ENCODE measurements at places on chromosomes 12 and 14.

- no peak overlapping the region for H3K4me3 ChIP-seq
- peak; percentile 44 for DNase-seq
- H3K4me1 ChIP-seq: no peaks in the 10 kb centered on the region
- no peaks in the 10 kb centered on the region for H3K27me3 ChIP-seq
- no peak overlapping the region for H3K27ac ChIP-seq
These were observed 75.3 kb upstream of the TMPO start for GRCh38 chr12:98439981-98440581.

DNA sequence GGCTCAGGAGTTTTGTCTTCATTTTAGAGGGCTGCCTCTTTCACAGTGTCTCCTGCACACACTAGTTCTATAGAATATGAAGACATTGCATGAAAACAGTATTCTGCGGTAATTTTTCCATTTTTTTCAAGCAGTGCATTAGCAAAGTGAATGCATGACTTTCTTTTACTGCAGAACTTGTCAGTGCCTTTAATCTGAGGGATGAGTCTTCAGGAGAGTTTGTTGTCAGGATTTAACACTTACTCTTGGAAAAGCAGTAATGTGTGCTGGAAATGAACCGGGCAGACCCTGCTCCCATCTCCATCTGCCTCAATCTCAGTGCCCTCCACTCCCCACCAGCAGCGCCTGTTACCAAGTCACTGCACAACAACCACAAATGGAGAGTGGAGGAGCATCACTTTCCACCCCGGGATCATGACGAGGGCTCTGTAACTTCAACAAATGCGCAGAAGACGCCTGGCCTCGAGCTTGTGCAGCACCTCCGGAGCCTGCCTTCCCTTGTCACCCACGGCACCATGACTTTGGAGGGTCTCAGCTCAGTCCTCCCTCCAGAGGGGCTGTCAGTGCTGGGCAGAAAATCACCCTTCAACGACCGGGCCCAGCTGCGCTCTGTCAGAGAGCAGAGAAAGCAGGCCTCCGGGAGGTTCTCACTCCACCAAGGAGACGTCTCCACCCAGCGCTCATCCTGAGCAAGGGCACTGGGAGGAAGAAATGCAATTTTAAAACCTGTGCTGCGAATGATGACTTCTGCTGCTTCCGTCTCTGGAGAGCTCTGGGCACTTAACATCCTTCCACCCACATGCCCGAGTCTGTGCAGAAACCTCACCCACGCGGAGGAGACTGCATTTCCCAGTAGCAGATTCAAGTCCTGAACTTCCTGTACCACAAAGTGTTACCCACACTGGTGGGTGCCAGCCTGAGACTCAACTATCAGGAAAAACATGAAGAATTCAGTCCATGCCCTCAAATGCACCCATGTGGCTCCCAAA lies 255.7 kb downstream of the ADGRD1 start:
- no peak overlapping the region for H3K27ac ChIP-seq
- H3K36me3 ChIP-seq: no peaks in the 10 kb centered on the region
- no peak for DNase-seq
- no peaks in the 10 kb centered on the region for H3K27me3 ChIP-seq

GRCh38 chr12:108773798-108774788 lies 42.8 kb upstream of the CORO1C start:
- DNase-seq: peak; percentile 91
- H3K27ac ChIP-seq: no peak overlapping the region
- no peak overlapping the region for H3K4me3 ChIP-seq
- no peaks in the 10 kb centered on the region for H3K36me3 ChIP-seq

DNA sequence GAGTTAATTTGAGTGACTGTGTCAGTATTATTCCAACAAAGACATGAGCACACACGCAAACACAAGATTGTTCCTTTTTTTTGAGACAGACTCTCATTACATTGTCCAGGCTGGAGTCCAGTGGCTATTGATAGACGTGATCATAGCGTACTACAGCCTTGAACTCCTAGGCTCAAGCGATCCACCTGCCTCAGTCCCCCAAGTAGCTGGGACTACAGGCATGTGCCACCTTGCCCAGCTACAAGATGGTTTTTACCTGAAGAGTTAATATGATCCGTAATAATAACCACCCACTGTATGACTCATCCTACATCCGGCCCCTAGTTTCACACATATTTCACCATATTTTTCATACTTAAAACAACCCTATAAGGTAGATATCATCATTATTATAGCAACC lies 26.8 kb downstream of the BCAT1 start:
- no peaks in the 10 kb centered on the region for H3K4me1 ChIP-seq
- H3K36me3 ChIP-seq: no peaks in the 10 kb centered on the region
- DNase-seq: no peak
- H3K27ac ChIP-seq: no peak overlapping the region
- H3K27me3 ChIP-seq: no peaks in the 10 kb centered on the region
- no peak overlapping the region for H3K4me3 ChIP-seq

DNA sequence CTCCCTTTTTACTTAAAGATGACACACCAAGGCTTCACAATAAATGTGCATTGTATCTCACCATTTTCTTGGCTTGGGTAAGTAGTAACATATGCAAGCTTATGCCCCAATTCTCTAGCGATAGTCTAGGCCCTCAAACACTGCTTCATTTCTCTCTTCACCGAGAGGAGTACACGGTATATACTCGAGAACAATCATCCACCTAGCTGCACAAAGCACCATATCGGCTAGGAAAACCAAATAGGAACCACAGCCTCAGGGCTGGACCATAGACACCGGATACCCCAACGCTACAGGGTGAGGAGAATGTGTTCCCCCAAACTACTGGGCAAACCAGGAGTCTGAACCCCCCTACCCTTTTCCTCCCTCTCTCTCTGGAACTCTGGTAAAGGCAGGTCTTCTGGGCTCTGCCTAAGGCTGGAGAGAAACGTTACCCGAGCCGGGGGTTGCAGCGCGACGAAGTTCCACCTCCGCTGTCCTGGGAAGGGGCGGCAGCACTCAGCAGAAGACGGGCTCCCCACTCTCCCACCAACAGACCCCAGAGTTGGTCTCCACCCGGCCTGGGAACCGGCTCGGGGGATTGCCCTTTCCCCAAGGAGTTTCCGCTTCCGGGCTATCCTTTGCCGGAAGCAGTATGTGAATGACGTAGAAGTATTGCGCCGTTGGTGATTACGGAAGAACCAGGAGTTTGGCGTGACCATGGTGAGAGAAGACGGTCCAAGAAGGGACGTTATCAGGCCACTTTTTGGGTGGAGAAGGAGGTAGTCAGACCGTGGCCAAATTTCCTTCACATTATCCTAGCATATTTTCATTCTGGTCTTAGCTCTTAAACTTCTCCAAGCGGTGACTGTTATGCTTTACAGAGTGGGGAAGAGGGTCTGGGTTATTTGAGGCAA lies at the start of the genes AREL1 and FCF1:
AREL1 (minus strand) TSS at position 582 of the 896 bp plus-strand sequence. CDS start 27,465 bp downstream, outside the sequence.
FCF1 (plus strand) TSS at position 646 of the 896 bp plus-strand sequence; CDS start at position 700, 54 bp downstream.
- H3K27me3 ChIP-seq: no peaks in the 10 kb centered on the region
- H3K4me1 ChIP-seq: no peaks in the 10 kb centered on the region
- peak; percentile 33 for DNase-seq
- H3K36me3 ChIP-seq: peaks cover 22% of the 10 kb centered on the region

- H3K27me3 ChIP-seq: no peaks in the 10 kb centered on the region
- H3K27ac ChIP-seq: no peak overlapping the region
- H3K36me3 ChIP-seq: no peaks in the 10 kb centered on the region
- no peaks in the 10 kb centered on the region for H3K4me1 ChIP-seq
- no peak for DNase-seq
These were observed 81.7 kb downstream of the TNFAIP2 start for GRCh38 chr14:103204852-103205540.

DNA sequence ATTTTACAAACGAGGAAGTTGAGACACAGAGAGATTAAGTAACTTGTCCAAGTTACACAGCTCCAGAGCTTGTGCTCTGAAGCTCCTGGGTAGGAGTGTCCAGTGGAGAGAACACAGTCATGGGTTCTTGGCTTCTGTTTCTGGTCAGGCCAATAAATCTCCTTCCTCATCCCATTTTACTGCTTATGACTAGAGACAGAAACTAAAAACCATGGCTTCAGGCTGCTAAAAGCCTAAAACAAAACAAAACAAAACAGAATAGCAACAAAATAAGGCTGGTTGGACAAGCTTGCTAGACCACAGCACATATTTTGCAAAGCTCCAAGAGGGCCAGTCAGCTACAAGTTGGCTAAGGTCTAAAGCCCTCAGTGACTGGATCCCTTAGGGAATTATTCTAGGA lies 49.8 kb downstream of the PTGER2 start:
- no peak overlapping the region for H3K27ac ChIP-seq
- no peaks in the 10 kb centered on the region for H3K4me1 ChIP-seq
- H3K27me3 ChIP-seq: no peaks in the 10 kb centered on the region
- no peaks in the 10 kb centered on the region for H3K36me3 ChIP-seq
- no peak overlapping the region for H3K4me3 ChIP-seq

GRCh38 chr14:74619672-74620131 lies 7.7 kb upstream of the LTBP2 start:
- no peaks in the 10 kb centered on the region for H3K36me3 ChIP-seq
- peak; percentile 88 for DNase-seq
- no peaks in the 10 kb centered on the region for H3K27me3 ChIP-seq
- H3K4me3 ChIP-seq: no peak overlapping the region

DNA sequence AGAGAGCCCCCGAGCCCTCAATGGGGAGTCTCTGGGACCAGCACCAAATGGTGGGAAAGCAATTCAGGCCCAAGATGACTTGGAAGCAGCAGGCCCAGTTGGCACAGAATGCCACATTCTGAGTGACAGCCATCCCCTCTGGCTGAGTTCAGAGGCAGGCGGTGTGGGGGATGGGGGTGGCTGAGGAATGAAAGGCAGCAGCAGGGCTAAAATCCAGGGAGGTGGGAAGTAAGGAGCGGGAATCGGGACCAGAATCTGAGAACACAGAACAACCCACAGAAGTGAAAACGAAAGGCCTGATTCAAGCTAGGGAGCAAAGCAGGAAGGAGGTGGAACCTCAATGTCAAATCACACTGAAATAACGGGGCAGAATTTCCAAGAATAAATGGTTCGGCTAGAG lies 171.2 kb downstream of the CALM1 start:
- H3K4me3 ChIP-seq: no peak overlapping the region
- no peak for DNase-seq
- H3K27me3 ChIP-seq: no peaks in the 10 kb centered on the region
- no peaks in the 10 kb centered on the region for H3K36me3 ChIP-seq

- H3K27ac ChIP-seq: peak overlapping the region; percentile 90
- peak overlapping the region; percentile 79 for H3K4me3 ChIP-seq
- no peaks in the 10 kb centered on the region for H3K36me3 ChIP-seq
- H3K27me3 ChIP-seq: no peaks in the 10 kb centered on the region
These were observed 576 bp downstream of the SYNE3 start for GRCh38 chr14:95515596-95516552.

DNA sequence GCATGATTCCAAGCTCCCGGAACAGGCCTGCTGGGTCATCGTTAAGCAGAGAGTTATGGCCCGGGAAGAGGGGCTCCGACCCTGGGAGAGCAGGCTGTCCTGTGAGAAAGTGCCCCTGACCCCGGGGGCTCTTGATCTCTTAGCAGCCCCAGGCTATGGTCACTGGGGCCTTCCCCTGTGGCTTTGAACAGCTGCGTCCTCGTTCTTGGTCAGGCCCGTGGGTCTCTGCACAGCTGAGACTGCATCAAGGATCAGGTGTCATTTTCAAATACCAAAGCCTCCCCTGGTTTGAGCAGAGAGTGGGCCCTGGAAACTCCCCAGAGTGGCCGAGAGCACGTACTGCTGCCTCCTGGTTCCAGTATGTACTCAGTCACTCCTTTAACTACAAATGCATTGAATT lies 114.8 kb downstream of the ESRRB start:
- no peak for DNase-seq
- H3K4me3 ChIP-seq: no peak overlapping the region
- H3K27me3 ChIP-seq: no peaks in the 10 kb centered on the region
- H3K36me3 ChIP-seq: no peaks in the 10 kb centered on the region
- no peak overlapping the region for H3K27ac ChIP-seq
